BJ (cell line): ENCODE measurements at places on chromosomes 7 and 10.

DNA sequence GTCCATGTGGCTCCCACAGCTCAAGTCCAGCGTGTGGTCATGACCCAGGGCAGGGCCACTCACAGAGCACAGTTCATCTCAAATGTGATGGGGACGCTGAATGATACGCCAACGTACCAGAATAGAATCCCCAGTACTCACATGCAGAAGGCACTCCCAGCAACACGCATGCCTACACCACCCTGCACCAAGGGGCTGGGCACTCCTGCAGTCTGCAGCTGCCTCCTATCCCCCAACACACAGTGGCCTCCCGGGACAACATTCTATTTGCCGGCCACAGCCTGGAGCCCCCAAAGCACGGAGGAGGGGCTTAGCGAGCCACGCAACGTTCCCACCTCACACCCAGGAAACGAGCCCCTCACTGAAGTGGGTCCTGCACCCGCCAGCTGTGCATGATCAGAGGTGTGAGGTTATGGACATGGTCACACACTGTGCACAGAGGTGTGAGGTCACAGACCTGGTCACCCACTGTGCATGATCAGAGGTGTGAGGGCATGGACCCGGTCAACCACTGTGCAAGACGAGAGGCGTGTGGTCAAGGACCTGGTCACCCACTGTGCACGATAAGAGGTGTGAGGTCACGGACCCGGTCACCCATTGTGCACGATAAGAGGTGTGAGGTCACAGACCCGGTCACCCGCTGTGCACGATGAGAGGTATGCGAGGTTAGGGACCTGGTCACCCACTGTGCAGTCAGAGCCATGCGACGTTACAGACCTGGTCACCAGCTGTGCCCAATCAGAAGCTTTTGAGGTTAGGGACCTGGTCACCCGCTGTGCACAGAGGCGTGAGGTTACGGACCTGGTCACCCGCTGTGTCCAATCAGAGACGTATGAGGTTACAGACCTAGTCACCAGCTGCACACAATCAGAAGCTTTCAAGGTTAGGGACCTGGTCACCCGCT is 182.8 kb downstream of the DIP2C start:
- no peak for DNase-seq

DNA sequence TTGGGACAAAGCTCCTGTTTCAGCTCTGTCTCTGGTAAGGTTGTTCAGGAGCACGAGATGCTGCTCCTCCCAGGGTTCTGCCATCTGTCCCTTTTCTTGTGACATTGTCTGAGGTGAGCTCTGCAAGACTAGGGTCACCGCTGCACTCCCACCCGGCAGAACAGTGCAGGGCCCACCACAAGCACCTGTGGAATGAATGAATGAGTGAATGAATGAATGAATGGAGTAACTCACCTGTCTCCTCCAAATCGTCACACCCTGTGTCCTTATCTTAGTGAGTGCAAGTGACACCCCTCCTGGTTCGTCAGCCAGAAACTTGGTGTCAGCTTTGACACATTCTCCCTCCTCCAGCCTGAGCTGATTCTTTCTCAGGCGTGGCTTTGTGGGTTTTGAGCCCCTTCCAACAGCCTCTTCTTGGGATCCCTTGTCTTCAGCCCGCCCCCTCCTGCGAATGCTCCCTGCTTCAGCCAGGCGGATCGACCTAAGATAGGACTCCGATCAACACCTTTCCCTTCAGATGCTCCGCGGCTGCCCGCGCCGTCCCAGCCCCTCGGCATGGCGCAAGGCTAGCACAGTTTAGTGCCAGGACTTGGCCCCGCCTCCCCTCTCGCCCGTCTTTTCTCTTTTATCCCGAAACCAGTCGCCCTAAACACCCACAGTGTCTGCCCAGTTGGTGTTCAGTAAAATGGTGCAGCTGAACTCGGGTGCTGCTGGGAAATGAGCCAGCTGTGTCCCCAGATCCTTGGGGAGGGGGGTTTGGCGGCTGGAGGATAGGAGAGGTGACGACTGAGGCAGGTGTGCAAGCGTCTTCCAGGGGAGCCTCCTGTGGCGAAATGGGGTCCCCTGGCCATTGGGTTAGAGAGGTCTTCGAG is 89.3 kb downstream of the BEND7 start:
- no peak for DNase-seq

- no peak for DNase-seq
These were observed 13.9 kb downstream of the PAX2 start for GRCh38 chr10:100759331-100759730.

DNA sequence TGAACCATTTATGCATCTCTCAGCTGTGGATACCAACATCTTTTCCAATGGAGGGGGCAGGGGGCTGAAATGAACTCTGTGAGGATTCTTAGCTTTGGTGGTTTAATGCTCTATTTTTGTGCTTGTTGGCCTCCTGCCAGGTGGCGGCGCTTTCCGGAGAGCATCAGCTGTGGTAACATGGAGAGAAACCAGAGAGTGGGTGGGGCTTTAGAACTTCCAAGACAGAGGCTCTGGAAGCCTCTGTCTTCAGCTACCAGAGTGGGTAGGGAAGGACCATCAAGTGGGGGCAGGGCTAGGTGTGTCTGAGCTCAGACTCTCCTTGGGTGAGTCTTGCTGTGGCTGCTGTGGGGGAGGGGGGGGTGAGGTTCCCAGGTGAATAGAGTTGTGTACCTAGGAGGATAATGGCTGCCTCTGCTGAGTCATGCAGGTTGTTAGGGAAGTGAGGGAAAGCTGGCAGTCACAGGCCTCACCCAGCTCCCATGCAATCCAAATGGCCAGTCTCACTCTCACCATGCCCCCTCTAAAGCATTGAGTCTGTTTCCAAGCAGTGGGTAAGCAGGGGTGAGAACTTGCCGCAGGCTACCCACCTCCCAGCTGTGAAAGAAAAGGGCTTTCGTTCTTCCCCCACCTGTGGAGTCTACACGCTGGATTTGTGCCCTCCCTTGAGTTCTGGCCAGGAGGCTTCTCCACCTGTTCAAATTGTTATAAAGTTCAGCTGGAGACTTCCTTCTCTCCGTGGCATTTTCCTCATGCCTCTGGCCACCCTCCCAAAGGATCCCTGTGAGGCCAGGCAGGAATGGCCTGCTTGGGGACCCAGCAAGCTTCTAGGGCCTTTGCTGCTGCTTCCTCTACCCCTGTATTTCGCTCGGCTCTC is 527.0 kb downstream of the NEBL start:
- no peak for DNase-seq

GRCh38 chr7:70520611-70521010 is 611.3 kb upstream of the GALNT17 start:
- DNase-seq, result no peak

- DNase-seq, result no peak
These were observed 172.6 kb downstream of the FGFR2 start for GRCh38 chr10:121425623-121426022.

DNA sequence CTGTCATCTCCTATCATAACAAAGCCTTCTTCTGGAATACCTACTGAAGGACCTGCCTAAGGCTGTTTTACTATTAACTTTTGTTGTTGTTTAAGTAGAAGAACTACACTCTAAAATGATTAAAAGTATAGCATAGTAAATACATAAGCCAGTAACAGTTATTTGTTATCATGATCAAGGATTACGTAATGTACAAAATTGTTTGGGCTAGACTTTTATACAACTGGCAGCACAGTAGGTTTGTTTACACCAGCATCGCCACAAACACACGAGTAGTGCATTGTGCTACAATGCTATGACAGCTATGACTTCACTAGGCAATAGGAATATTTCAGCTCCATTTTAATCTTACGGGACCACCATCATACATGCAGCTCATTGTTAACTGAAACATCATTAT is 169.1 kb downstream of the LRRN3 start:
- no peak for DNase-seq

GRCh38 chr7:37109016-37109683 is 339.5 kb downstream of the ELMO1 start:
- DNase-seq, result no peak

GRCh38 chr7:134685250-134685649 is 38.6 kb downstream of the BPGM start:
- no peak for DNase-seq

DNA sequence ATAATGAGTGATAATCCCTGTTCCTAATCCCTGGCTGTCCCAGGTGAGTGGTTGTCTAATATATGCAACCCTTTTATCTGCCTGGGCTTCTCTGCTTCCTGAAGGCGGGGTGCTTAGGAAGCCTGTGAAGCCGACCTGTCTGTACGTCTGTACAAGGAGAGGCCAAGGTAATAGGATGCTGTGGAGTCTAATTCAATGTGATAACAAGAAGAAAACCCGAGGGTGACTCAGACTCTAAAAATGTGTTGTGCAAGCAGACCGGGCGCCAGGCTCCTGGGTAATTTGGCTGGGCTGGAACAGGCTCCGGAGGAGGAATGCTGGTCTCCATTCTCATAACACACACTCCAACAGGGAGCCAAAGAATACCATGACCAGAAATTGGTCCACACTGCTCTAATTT is 43.6 kb downstream of the THNSL1 start:
- DNase-seq, result no peak

- DNase-seq, result no peak
These were observed 119.8 kb downstream of the TWIST1 start for GRCh38 chr7:18997477-18998150.

GRCh38 chr10:43471935-43472720 is 35.2 kb downstream of the ZNF487 start:
- no peak for DNase-seq

GRCh38 chr10:101442456-101442800 is 88.5 kb downstream of the BTRC start:
- no peak for DNase-seq

DNA sequence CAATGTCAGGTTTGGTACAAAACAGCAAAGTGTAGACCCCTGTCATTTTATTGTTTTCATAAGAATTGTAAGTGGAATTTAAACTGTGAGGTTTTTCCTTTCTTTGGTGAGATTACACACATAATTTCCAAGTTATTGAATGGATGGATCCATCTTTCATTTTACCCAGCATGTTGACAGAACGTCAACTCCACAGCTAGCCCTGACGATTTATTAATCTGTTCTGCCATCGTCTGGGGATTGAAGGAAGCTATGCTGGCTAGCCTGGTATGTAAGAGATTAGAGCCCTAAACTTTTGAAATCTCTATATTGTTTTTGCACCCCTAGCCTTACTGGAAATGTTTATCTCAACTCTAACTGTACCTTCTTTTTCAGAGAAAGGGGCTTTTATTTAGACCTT is 8.6 kb downstream of the WNT16 start:
- DNase-seq, result no peak

GRCh38 chr10:45368181-45368580 is 5.8 kb upstream of the ALOX5 start:
- no peak for DNase-seq

- DNase-seq, result peak; percentile 71
These were observed 45.1 kb downstream of the BPGM start for GRCh38 chr7:134691546-134692343.

DNA sequence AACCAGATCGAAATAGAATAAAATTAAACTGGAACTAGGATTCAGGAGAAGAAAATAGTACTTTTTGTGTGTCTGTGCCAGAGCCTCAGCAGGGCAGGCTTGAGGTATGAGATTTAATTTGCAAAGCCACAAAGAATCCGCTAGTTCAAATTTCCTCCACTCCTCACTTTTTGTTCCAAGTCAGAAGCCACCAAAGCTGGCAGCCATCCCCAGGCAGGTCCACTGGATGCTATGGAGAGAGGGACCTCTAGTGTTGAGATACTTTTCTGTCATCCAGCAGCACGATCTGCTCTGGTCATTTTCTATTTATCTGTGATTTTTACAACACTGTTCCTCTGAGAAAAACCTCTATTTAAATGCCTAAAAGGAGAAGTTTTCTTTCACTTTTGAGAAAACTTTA is 147.9 kb upstream of the FRMD4A start:
- DNase-seq, result peak; percentile 19

GRCh38 chr10:45282061-45282460 is 33.3 kb downstream of the OR13A1 start:
- DNase-seq, result no peak
